ENCODE measurements at places on chromosomes 11 and 22.

DNA sequence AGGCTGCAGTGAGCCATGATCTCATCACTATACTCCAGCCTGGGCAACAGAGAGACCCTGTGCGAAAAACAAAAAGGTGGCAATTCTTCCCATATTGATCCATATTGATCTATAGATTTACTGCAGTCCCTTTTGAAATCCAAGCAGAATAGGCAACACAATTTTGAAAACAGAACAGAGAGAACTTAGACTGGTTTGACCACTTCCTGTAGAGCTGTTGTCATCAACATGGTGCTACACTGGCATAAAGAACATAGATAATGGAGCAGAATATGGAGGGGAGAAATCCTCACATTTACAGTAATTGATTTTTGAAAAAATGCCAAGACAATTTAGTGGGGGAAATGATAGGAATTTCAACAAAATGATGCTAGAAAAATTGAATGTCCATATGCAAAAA is 34.1 kb downstream of the GRK3 start:
- no peak for DNase-seq

GRCh38 chr11:40797981-40798380 is 661.5 kb downstream of the LRRC4C start:
- DNase-seq: no peak

- no peak for DNase-seq
Measured at GRCh38 chr22:40898850-40899357, 37.0 kb upstream of the DNAJB7 start.

DNA sequence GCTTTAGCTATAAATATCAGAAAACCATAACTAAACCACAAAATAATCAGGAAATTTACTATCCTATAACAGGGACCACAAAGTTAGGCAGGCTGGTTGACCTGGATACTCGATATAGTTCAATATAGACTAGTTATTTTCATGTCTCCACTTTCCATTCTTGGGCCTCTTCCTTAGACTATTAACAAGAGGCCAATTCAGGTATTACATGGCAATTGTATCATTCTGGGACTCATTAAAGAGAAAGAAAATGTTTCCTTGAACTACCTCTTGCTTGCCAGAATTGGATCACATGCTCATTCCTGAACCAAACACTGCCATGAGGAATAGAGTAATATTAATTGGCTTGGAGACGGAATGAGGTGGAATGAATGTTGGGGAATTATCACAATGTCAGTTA is 76.0 kb downstream of the EIF3M start:
- DNase-seq: no peak

DNA sequence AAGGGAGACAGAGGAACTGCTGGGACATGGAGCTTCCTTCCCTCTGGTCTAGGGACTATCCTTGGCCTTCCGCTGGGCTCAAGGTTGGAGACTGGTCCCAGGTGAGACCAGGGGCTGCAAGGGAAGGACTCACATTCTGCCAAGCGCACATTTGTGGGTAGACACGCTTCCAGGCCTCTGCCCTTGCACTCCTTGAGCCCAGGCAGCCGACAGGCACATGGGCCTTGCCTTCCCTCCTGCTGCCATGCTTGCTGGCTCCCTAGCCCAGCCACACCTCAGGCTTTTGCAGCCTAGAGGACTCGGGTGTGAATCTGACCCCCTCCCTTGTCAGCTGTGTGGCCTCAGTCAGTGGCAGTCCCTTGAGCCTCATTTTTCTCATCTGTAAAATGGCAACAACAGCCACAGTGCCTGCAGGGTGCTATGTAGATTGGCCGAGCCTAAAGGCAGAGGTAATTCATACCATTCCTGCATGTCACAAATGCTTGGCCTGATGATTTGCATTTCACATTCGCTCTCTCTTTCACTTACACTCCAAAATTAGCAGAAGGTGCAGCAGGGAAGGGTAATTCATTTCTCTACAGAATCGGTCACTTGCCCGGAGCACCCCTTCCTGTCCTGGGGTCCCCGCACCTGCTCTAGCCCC is 57.6 kb upstream of the NECTIN1 start:
- no peak for DNase-seq

GRCh38 chr22:47811971-47812370 is 1049.5 kb downstream of the TBC1D22A start:
- no peak for DNase-seq

DNA sequence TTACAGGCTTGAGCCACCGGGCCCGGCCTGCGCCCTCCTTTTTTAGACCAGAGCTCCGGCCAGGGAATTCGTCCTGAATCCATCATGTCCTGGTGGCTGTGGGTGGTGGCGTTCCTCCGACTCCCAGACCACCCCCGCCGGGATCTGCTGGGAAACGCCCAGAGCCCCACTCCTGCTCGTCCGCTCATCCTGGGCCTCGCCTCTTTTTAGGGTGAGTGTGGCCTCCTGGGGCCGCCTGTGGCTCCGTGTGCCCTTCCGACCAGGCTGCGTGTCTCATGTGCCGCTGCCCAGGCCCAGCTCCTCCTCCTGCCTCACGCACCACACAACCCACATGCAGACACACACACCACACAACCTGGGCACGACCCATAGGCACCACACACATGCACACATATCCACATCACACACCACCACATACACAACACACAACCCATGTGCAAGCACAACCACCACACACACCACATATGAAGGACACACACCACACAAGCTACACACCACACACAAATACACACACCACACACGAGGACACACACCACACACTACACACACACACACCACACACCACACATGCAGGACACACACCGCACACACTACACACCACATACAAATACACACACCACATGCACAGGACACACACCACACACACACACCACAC is 946.2 kb downstream of the BRD1 start:
- peak; percentile 22 for DNase-seq

DNA sequence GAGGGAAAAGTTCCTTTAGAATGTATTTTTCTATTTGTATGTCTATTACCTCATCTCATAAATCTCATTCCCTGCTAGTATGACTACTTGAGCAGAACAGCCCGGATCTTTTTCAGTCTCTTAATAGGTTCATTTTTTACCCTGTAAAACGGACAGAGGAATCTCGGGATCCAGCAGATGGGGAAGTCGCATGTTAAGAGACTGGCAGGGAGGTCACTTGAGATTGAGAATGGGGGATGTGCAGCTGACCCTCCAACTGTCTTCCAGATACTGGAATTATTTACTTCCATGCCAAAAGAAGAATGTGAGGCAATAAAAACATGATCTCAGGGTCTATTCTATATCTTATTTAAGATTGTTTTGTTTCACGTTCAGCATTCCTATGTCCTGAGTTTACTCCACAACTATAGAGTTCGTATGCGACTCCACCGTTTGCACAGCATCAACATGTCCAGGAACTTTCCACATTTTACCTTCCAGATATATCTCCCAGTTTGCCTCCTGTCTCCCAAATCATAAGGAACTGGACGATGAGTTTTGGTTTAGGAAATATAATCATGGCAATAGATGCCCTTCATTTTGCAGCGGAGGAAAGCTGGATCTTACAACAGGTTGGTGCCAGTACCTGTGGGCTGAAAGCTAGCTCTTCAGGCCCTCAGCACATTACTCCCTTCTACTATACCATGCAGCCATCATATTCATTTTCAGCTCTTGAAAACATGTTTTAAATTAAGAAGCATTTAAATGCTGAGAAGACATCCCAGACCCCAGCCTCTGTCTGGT is 181.5 kb downstream of the MAML2 start:
- DNase-seq: no peak

- no peak for DNase-seq
Measured at GRCh38 chr22:45998638-45999378, 21.8 kb upstream of the WNT7B start.

DNA sequence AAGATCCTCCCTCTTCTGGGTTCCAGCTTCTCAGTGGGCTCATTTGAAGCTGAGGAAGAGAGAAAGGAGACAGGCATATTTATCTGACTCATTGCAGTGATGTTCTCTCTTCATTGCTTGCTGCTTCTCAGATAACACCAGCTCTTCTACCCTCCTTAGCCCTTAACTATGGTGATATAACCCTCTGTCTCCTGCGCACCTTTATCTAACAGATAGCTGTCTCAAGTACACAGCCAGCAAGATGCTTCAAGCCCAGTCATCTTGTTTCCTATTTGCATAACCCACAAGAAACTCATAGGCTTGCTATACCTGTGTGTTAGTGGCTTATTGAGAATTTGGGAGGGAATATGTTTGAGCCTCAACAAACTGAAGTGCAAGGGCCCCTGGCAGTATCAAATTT is 12.6 kb downstream of the PRSS23 start:
- no peak for DNase-seq

DNA sequence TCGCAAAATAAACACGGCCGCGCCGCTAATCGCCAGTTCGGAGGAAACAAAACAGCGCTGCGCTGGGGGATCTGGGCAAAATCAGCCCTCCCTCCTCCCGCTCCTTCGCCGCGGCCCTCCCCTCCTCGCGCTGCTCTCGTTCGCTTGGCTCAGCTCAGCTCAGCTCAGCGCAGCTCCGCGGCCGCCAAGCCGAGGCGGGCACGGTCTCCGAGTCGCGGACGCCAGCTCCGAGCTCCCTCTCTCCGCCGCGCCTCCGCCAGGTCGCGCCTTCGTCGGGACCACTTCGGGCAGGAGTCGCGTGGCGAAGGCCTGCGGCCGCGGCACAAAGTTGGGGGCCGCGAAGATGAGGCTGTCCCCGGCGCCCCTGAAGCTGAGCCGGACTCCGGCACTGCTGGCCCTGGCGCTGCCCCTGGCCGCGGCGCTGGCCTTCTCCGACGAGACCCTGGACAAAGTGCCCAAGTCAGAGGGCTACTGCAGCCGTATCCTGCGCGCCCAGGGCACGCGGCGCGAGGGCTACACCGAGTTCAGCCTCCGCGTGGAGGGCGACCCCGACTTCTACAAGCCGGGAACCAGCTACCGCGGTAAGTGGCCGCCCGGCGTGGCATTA is at the start of gene SPON1:
TSS of gene SPON1 (plus strand) at position 162 of the 607 bp plus-strand sequence. CDS start at position 344, 182 bp downstream.
- peak; percentile 81 for DNase-seq

DNA sequence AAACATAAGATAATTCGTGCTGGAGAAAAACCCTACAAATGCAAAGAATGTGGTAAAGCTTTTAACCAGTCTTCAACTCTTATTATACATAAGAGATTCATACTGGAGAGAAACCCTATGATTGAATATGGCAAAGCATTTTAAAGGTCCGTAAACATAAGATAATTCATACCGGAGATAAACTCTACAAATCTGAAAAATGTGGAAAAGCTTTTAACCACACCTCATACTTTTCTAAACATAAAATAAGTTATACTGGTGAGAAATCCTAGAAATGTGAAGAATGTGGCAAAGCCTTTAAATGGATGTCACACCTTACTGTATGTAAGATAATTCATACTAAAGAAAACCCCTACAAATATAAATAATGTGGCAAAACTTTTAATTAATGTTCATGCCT is 20.7 kb downstream of the PLAAT5 start:
- DNase-seq: no peak

DNA sequence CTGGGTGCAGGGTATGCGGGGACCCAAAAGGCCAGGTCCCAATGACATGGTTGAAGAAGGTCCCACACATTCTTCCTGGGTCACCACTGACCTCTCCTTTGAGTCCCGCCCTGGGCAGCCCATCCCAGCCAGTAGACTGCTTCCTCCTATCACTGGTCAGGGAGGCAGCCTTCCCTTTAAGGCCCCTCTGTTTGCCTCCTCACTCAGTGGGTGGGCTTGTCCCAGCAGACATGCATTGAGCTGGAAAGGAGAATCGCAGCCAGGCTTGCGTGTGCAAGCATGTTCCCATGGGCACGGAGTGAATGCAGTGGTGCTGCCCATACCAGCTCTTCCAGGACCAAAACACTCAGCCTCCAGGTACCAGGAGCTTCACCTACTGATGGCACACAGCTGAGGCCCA is 162.4 kb upstream of the SYT13 start:
- no peak for DNase-seq

- DNase-seq: no peak
Measured at GRCh38 chr11:57095417-57095816, 86.3 kb upstream of the LRRC55 start.

- no peak for DNase-seq
Measured at GRCh38 chr22:21797444-21798221, 62.0 kb upstream of the YPEL1 start.

GRCh38 chr11:66022401-66023185 is 3.7 kb downstream of the CATSPER1 start:
- peak; percentile 81 for DNase-seq

GRCh38 chr22:20433686-20434241 is 3.9 kb downstream of the SCARF2 start:
- no peak for DNase-seq

DNA sequence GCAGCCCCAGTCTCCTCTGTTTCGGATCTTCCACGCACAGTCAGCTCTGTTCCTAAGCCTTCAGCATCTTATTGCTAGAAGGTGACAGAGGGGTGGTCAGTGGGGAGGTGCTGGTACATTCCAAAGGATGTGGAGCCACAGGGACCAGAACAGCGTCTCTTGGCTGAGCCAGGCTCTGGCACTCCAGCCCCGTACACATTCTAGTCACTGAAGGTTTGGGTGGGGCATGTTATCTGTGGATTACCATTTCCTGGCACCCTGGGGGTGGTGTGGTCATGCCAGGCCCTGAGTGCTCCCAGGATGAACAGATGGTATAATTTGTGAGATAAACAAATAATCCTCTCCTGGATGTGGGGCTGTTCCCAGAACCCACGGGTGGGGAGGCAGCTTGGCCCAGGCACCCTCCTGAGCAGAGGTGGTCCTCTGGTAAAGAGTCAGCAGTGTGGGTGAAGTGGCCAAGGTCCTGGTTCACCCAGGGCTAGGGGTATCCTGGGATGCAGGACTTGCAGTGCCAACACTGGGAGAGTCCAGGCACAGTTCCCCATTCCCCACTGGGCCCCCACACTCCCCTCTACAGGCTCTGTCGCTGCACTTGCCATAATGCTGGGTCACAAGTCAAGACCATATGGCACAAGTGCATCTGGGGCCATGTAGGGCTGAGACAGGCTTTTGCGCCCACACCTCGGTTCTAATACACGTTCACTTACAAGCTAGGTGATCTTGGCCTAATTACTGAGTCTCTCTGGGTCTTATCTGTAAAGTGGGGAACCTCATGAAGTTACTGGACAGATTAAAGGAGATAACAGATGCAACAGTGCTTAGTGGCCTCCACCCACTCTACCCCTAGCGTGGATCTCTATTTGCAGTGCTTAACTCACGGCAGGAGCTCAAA is 33.0 kb downstream of the DKK3 start:
- peak; percentile 37 for DNase-seq

DNA sequence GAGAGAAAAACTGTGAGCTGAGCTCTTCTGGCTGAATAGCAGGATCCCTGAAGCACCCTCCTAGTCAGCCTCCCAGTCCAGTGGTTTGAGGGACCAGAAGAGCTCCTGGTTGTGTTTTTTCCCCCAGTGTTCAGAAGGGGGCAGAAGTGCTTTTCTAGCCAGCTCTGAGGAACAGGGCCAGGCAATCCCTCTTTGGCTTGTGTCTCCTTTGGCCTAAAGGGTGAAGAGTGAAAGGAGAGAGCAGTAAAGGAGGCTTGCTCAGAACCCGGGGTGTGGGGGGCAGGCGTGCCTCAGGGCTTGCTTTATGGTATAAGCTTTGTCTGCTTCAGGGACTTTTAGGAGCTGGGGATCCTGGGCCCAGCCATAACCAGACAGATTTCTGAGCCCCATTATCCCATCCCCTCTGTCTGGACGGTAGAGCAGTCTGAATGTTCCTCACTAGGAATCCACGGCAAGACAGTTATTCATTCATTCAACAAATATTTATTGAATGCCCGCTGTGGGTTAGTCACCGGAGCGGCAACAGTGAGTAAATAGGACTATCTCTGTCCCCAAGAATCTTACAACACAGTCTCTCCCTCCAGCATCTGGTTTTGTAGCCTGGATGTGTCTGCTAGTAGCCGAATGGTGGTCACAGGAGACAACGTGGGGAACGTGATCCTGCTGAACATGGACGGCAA is 14.5 kb downstream of the ACP2 start:
- DNase-seq: no peak

All from right forelimb (tissue), 1 donor.